Activated naive CD4-positive, alpha-beta T cell treated with Interleukin-2 at 50 U/mL for 16 hours (primary cell): ENCODE measurements at places on chromosomes 11 and 22.
A peak's percentile ranks its signal among the peaks of the same experiment; 100 is the strongest.

GRCh38 chr22:43060183-43060582 lies 29.0 kb downstream of the TTLL1 start:
- DNase-seq: peak; percentile 42

DNA sequence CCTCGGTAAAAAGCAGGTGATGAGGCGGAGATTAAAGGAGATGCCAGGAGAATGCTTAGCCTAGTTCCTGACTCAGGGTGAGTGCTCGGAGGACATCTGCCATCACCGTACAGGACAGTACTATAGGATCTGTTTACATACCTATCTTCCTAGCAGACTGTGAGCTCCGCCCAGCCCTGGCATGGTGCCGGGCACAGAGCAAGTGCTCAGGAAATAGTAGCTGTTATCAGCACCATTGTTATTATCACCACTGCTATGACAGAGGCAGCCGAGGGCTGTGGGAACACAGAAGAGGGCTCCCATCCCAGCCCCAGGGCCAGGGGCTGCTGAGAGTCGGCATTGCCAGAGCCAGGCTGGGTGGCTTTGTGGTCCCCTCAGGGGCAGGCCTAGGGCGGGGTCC lies 642 bp upstream of the SEPTIN3 start:
- no peak for DNase-seq

DNA sequence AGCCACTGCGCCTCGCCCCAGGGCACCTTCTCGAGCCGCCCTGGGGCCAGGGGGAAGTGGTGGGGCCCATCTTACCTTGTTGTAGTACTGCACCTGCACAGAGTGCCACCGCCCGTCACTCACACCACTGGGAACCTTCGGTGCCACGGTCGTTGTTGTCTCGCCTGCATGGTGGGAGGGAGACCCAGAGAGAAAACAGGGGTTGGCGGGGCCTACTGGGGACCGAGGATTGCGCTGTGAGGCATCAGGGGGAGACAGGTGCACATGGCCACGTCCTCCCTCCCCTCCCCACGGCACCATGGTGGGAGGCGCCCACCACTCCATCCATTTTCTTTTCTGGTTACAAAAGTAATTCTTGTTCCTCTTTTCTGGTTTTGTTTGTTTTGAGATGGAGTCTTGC lies 97.8 kb downstream of the TRMU start:
- DNase-seq: no peak

DNA sequence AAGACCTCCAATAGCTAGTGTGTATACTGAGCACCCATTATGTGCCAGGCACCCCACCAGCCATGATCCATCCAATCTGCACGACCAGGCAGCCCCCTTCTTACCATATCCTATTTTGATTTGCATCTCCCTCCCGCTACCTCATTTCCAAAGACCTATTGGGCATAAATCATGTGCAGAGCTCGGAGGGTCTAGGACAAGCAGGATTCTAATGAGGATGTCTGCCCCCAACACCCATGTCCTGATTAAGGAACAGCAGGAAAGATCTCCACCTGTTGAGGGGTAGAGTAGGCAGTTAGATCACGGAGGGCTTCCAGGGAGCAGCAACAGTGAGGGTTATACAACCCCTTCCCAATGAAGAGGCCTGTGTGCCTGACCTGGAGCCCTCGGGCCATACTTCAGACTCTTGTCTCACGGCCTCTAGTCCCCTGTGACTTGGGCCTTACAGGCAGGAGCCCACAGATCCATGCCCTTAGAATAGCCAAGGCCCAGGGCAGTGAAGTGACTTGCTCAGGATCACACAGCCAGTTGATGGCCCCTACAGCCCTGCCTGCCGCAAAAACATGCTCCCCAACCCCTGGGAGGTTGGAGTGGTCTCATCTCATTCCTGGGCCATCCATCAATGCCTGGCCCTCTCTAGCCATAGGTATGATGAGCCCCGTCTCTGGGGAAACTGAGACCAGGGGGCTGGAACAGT lies 3.5 kb downstream of the RAB3IL1 start:
- DNase-seq: no peak

GRCh38 chr22:37043209-37043827 lies 8.2 kb upstream of the KCTD17 start:
- no peak for DNase-seq

DNA sequence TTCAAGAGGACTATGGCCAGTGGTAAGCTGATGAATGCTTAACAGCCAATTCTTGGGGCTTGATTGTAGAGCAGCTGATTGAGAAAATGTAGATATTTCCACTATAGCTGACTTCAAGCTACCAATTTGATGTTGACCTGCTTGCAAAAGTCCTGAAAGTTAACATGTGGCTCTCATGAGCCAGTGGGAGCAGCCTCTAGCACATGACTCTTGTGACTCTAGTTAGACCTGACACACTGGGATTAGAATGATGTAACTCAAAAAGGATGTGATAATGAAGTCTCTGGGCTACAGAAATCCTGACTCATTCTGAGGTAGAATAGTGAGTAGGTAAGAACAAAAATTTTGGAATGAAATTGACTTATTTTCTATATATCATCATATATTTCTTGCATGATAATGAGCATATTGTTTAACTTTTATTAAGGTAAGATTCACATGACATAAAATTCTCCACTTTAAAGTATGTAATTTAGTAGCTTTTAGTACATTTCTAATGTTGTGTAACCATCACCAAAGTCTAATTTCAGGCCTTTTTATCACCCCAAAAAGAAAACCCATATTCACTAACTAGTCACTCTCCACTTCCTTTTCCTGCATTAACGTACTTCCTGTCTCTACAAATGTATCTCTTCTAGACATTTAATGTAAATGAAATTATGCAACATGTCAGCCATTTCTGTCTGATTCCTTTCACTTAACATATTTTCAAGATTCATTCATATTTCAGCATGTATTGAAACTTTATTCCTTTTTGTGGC lies 16.1 kb upstream of the OR52H1 start:
- DNase-seq: no peak

DNA sequence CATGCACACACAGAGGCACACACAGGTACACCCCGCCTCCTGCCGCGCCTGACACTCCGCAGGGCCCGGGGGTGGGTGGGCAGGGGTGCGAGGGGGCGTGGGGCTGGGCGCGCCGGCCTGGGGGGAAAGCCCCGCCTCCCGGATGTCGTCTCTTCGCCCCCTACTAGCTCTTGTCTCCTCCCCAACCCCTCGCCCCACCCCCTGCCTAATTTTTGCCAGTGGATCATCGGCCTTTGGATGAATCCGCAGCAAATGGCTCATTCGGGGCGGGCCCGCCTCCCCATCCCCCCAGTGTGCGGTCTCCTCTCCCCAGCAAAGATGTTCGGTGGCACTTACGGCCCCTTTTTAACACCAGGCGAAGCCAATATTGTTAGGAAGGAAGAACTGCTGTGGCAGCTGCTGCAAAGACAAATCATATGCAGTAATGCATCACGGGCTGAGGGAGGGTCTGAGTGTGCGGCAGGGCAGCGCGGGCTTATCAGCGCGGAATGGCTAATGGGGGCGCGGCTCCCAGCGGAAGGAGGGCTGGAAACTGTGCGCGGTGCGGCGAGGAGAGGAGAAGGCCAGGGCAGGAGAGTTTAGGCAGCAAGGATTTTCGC lies 13.4 kb upstream of the NECTIN1 start:
- peak; percentile 12 for DNase-seq

DNA sequence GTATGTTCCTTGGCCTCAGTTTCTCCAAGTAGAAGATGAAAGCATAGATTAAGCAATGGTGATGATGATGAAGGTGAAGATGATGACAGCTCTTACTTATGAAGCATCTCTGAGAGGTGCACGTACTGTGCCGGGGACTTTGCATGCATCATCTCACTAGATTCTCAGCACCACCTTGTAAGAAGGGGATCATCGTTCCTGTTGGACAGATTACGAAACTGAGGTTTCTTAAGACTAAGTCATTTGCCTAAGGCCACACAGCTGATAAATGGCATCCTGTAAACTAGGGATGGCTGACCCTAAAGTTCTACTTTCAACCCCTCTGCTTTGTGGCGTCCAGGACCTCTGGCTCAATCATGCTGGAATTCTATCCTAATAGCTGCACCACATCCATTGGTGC lies 8.7 kb downstream of the MS4A15 start:
- no peak for DNase-seq

DNA sequence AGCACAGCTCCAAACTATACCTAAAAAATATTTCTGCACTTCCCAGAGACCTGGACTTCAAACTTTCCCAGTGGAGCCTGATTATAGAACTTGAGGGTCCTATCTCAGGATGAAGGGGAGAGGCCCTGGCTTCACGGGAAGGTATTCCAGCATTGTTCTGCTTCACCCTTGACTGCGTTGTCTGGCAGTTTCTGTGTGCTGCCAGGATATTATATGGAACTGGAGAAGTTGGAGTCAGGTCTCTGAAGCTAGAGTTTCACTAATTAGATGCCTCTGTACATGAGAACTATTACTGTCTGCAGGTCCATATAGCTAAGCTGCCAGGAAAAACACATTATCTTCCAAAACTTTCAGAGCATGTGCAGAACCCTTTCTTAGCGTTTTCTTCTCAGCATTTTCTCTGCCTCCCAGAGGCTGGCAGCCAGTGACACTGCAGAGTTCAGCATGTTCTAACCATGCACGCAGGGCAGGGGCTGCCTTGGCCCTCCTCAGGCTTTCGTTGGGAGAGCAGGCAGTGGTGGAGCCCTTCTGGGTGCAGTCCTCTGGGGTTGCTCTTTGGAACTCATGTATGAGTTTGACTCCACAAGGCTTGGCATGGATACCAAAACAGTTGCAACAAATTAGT lies 99.3 kb downstream of the CWC15 start:
- DNase-seq: no peak

- DNase-seq: no peak
Observed at GRCh38 chr11:102157219-102157618, 47.0 kb downstream of the YAP1 start.

DNA sequence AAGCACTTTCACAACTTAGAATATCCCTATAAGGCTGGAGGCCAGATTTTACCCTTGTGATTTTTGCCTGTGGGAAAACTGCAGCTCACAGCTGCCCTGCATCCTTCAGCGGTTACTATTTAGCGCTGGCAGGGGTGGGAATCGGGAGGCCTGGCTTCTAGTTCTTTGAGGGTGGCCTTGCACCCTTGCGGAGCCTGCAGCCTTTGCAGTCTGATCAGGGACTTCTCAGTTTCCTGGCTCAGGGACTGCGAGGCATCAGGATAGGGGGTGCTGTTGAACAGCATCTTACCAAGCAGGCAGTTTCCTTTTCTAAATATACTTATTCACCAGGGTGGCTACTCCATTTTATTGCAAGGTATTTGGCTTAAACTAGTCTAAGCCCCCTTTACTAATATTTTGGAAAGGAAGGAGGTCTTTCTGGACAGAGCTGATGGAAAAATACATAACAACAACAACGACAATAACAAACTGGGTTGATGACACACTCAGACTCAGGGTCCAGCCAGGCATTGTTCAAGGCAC lies 2.9 kb upstream of the APOA1 start:
- no peak for DNase-seq

DNA sequence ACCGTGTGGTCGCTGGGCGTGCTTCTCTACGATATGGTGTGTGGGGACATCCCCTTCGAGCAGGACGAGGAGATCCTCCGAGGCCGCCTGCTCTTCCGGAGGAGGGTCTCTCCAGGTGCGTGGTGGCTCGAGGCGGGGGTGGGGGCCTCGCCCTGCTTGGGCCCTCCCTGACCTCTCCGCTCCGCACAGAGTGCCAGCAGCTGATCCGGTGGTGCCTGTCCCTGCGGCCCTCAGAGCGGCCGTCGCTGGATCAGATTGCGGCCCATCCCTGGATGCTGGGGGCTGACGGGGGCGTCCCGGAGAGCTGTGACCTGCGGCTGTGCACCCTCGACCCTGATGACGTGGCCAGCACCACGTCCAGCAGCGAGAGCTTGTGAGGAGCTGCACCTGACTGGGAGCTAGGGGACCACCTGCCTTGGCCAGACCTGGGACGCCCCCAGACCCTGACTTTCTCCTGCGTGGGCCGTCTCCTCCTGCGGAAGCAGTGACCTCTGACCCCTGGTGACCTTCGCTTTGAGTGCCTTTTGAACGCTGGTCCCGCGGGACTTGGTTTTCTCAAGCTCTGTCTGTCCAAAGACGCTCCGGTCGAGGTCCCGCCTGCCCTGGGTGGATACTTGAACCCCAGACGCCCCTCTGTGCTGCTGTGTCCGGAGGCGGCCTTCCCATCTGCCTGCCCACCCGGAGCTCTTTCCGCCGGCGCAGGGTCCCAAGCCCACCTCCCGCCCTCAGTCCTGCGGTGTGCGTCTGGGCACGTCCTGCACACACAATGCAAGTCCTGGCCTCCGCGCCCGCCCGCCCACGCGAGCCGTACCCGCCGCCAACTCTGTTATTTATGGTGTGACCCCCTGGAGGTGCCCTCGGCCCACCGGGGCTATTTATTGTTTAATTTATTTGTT lies 2.4 kb downstream of the PIM3 start:
- peak; percentile 15 for DNase-seq

GRCh38 chr11:26741036-26741435 lies 19.2 kb upstream of the SLC5A12 start:
- DNase-seq: no peak

- no peak for DNase-seq
Observed at GRCh38 chr22:47204002-47204979, 441.8 kb downstream of the TBC1D22A start.
